ENCODE measurements at places on chromosomes 1 and 21. TPM values are rescaled to one million over a fixed set of nuclear protein-coding genes. Genes with fewer than 3 reads are reported as not detected.

The CLCNKA gene
- not detected for total RNA-seq

The C1orf185 gene
- total RNA-seq, result not detected

The TCHHL1 gene
- total RNA-seq, result not detected

The PLA2G2C gene
- not detected for total RNA-seq

The KANK4 gene
- total RNA-seq, result not detected

The CHI3L2 gene
- total RNA-seq, result 1.0 TPM

The GJB4 gene
- total RNA-seq, result not detected

The HSPB7 gene
- not detected for total RNA-seq

The MR1 gene
- 1.4 TPM for total RNA-seq

DNA sequence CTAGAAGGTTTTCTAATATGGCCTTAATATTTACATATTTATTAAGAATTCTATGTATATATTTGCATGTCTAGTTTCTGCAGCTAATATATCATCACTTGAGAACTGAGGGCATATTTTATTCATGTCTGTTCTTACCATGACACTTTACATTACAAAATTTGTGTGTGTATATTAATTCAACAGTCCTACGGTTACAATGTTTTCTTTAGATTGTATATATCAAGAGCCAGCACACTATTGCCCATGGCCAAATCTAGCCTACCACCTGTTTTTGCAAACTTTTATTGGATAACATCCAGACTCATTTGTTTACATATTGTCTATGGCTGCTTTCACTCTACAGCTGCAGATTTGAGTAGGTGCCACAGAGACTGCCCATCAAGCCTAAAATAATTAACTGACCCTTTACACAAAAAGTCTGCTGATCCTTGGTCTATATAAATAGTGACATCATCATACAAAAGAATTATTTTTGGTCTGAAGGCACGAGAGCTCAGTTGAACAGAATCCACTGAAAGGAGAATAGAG lies 577.4 kb upstream of the PBX1 start:
- DNase-seq, result no peak

- DNase-seq, result peak; percentile 66
These were observed 334.6 kb downstream of the RGS7 start for GRCh38 chr1:241022366-241022765.

DNA sequence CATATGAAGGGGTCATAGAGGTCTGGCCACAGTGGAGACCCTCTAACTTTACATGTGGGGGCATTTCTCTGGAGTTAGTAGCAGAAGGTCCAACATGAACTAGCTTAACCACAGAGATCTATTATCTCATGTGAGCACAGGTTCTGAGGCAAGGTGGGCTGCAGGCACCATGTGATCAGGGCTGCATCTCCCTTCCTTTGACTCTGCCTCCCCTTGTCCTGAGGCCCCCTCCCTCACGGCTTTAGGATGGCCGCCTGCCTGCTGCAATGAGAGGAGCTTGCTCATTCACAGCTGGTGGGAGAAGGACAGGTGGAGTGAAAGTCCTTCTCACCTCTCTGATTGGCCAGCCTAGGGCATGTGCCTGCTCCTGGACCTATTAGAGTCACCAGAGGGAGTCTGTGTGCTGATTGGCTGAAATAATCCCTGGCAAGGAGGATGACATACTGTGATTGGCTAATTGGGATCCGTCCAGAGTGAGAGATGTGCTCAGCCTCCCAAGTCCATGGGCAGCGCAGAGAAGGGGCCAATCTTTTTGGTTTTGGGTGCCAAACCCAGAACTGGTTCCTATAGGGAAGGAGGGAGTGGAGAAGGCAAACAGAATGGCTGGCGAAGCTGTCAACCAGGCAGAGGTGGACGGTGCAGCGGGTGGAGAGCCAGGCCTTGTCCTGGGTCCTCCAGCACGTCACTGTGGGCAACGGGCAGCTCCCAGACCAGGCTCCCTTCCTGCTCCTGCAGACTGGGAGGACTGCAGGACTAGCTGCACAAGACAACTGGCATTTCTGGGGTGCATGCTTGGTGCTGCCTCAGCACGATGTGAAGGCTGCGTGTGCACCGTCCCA lies 39.4 kb upstream of the C1orf174 start:
- DNase-seq, result peak; percentile 10

GRCh38 chr1:165598676-165599059 lies 32.4 kb upstream of the MGST3 start:
- no peak for DNase-seq

DNA sequence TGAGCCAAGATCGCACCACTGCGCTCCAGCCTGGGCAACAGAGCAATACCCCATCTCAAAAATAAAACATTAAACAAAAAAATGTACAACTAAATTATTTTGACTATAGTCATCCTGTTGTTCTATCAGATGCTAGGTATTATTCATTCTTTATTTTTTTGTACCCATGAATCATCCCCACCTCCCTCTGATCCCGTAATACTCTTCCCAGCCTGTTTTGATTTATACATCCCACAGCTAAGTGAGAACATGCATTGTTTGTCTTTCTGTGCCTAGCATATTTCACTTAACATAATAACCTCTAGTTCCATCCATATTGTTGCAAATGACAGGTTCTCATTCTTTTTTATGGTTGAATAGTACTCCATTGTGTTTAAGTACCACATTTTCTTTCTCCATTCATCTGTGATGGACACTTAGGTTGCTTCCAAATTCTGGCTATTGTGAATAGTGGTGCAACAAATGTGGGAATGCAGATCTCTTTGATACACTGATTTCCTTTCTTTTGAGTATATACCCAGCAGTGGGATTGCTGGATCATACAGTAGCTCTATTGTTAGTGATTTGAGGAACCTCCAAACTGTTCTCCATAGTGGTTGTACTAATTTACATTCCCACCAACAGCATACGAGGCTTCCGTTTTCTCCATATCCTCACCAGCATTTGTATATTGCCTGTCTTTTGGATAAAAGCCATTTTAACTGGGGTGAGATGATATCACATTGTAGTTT lies 84.4 kb downstream of the MACF1 start:
- peak; percentile 27 for DNase-seq

DNA sequence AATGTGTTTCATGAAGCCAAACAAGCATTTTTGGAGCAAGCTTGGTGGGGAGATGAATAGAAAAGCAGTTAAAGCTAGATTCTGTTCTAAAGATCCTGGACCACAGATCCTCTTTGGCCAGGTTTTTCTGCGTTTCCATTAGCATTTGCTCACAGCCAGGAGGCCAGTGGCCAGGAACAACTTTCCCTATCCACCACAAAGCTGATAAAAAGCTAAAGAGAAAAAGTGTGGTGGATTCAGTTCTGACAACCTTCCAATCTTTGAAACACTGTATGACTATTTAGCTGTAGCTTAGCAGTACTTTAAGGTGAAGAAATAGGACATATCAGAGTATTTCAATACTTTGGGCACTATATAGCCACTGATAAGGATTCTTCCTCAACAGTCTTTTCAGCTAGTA lies 3.0 kb upstream of the NEK7 start:
- DNase-seq, result no peak

DNA sequence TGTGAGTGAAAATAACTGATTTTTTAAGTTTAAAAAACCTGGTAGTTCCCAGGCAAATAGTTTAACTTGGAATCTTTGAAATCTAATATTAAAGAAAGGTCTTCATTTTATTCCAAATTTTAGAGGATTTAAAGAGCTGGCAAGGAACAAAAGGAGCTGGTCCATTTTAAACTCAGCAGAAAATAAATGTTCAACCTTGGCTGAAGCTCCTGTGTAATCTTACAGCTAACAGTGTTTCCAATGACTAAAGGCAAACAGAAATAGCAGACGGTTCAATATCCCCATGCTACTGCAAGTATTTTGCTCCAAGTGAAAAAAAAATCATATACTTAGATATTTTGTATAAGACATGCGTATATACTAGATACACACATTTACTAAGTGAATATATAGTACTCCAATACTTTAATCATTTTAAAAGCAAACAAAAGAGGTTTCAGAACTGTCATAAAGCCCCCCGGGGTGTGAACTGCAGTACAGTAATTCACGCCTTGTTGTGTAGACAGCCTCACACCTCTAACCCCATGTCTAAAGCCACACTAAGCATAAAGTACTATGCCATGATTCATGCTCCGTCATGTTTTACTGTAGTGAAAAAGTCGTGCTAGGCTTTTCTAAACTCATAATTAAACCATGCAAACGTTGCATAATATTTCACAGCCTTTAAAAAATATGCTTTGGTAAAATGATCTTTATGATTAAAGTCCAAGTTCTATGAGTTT lies 132.2 kb downstream of the CLIC6 start:
- DNase-seq, result no peak

GRCh38 chr1:16048573-16049189 lies 5.1 kb downstream of the CLCNKB start:
- DNase-seq, result no peak

DNA sequence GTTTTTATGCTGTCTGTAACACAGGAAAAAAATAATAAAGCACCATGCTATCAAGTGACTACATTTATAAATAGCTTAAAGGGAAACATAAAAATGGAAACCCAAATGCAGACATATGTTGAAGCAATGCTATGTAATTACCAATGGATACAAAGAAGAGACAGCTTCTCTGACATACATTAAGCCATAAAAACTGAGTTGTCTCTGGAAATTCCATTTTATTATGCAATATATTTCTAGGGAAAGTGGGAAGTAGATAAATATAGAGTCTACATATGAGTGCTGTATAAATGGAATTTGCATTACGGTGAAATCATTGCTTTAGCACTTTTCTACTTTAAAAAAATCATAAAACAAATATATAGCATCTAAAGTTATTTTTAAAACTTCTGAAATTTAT lies 135.2 kb upstream of the COL11A1 start:
- no peak for DNase-seq

- DNase-seq, result no peak
These were observed 9.2 kb upstream of the IFI44 start for GRCh38 chr1:78640462-78640861.

DNA sequence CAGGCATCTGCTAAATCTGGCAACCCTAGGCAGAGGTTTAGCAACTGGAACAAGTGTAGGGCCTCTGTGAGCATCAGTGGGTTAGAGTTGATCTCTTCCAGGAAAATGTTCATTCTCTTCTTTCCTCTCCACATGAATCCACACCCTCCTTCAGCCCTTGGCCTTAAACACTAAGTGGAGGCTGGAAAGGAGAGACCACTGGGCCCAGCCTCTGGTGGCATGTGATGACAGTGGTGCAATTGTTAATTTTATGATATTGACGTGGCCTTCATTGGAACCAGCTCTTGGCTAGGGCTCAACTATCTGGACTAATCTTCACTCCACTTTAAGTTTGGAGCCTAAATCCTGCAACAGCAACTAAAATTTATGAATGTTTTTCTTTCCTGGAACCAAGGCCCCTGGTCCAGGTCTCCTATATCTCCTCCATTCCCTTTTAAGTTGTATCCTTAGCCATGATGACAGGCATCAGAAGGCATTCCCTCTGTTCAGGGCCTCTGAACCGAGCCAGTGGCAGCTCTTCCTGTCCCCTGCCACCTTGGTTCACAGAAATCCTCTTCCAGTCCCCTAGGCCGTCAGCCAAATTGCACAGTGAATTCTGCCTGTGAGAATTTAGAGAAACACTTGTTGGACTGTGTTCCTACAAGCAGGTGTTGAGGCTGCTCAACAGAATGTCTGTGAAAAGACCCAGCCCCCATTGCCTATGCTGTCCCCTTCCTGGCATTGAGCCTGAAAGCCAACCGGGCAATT lies 132.2 kb downstream of the PSMG1 start:
- DNase-seq, result no peak

DNA sequence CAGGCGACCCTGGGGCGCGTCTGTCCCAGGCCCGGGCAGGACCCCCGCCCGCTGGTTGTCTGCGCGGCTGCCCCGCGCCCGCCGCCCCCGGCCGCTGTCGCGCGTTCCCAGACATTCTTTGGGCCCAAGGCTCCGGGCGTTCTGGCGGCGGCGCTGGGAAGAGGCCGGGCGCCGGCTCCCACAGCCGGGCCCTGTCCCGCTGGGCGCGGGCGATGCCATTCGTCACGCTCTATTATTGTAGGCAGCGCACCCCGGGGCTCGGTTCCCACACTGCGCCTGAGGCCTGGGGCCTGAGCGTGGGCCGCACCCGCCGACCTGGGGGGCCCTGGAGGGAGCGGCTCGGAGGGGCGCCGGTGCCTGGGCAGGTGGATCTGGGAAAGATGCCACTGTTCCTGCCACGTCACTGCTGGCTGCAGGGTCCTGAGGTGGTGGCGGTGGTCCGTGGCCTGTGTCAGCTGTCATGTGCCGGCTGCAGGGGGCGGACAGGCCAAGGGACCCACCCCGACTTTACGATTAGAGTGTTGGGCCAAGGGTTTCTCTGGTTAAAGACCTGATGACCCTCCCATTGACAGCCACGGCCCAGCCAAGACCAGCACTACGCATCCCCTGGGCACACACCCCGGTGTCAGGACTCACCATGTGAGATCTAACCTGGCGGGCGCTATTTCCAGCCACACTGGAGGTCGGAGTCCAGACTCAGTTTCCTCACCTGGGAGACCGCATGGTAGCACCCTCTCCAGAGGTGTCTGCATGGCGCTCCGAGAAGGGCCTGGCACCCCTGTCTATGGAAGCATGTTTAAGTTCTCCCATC lies 55.1 kb upstream of the ADARB1 start:
- DNase-seq, result no peak

GRCh38 chr1:165562571-165562970 lies 18.8 kb downstream of the LRRC52 start:
- peak; percentile 66 for DNase-seq

GRCh38 chr21:36923270-36923669 lies 43.2 kb downstream of the HLCS start:
- DNase-seq, result no peak

- no peak for DNase-seq
These were observed 70.7 kb downstream of the C1orf21 start for GRCh38 chr1:184457500-184457899.

DNA sequence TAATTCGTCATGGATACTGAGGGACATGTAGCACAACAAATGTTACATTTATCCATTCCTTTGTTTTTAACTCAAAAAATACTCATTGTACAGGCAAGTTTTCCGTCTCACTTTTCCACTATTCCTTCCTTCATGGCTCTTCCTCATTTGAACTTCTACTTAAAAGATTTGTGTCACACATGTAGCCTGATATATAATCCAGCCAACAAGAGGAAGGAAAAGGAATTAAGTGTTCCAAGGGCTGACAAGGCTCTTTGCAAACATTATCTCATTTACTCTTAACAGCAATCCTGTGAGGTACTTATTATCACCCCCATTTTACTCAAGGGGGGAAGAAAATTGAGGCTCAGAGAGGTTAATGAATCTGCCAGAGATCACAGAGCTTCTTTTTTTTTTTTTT lies 22.9 kb downstream of the CD244 start:
- DNase-seq, result no peak

DNA sequence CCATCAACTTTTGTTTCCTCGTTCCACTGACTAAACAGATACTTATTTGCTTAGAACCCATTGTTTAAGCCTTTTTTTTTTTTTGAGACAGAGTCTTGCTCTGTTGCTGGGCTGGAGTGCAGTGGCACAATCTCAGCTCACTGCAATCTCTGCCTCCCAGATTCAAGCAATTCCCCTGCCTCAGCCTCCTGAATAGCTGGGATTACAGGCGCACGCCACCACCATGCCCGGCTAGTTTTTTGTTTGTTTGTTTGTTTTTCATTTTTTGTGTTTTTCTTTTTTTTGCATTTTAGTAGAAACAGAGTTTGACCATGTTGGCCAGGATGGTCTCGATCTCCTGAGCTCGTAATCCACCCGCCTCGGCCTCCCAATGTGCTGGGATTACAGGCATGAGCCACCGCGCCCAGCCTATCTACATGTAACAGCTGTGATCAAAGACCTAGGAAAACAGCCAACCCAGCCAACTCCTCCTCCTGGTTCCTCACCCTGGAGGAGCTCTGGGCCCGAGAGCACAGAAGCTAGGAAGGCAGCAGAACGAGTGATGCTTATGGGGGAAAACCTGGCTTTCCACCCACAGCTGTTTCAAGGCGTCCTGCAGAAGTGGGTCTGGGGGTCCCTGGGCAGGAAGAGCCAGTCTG lies 32.9 kb downstream of the KCNN3 start:
- DNase-seq, result no peak
